ENCODE measurements at places on chromosomes 7 and 10. TPM values are rescaled to one million over a fixed set of nuclear protein-coding genes. Genes with fewer than 3 reads are reported as not detected.

DNA sequence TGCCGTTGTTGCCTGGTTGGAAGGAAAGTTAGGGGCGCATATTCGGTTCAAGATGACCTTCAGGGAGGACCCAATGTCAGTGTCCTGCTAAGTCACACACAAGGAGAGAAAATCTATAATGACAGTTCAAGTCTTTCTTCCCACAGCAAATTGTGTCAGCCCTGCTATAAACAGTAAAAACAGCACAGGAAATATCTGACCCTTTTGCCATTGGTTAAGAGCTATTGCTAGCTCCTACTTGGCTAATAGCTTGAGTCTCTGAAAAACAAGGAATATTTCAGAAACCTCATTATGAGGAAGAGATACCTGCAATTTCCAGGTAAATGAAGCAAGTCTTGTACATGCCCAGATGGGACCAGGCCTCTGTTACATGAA is 175.6 kb downstream of the SKIDA1 start:
- no peak for DNase-seq

The CDK13 gene
- total RNA-seq: 48.5 TPM

The NKX6-2 gene
- total RNA-seq: not detected

DNA sequence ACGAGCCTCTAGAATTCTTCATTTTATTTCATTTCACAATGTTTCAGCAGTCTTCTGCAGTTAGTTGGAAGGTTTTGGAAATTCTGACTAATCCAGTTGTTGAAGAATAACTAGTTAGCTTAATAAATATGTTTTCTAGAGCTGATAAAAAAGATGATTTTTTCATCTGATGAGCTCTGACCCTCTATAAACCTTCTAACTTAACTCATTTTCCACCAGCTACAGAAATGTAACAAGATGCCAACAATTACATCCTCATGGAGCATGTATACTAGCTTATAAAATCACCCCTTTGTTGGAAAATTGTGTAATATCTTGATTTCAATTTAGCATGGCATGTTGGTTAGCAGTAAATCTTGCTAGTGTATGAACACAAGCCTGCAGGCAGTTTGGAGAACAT is 33.1 kb downstream of the KAT6B start:
- DNase-seq: no peak

The HTR7 gene
- 0.29 TPM for total RNA-seq

DNA sequence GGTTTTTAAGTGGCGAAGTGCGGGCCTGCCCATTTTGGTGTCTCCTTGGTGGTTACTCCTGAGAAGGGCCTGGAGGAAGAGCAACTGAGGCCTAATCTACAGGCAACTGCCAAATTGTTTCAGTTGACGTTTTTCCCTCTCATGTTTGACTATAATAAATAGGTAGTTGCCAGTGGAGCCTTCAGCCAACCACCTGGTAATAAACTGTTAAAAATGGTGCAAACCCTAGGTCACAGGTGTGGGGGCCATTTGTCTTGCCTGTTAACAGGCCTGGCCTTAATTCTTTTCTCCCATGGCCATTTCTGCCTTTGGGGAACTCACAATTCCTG is 3.7 kb downstream of the IKZF1 start:
- no peak for DNase-seq

DNA sequence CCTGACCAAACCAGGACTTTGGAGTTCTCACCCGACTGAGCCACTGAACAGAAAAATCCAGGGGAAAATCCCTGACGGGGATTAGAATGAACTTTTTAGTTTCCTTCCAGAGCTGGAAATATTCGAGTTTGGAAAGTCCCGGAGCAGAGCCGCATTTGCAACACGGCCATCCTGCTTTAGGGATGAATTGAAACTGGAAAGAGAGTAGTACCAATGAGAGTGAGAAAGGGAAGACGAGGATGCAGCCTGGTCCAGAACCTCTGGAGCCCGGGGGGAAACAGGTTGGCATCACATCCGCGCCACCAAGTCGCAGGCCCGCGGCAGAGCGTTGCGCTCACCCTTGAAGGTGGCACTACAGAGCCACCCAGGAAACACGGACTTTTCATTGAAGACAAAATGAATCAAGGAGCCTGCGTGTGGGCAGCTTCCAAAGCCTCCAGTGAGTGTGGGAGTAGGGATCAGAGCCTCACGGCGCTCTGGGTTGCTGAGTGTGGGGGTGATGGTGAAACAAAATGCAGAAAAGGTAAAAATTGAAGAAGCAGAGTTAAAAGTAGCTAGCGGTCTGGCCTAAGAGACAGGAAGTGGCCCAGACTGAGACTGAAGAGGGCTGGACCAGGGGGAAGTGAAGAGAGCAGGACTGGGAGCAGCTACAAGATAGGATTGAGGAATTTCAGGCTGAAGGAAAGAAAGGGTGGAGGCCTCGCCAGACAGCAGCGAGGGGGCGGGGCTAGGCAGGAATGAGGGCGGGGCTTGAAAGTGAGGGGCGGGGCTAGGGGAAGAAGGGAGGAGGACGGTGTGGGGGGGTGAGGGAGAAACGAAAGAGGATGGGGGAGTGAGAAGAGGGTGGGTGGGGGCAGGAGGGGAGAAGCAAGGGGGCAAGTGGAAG is 1.8 kb downstream of the SMURF1 start:
- DNase-seq: peak; percentile 75

- DNase-seq: no peak
Measured at GRCh38 chr10:120988751-120989150, 137.6 kb downstream of the WDR11 start.

DNA sequence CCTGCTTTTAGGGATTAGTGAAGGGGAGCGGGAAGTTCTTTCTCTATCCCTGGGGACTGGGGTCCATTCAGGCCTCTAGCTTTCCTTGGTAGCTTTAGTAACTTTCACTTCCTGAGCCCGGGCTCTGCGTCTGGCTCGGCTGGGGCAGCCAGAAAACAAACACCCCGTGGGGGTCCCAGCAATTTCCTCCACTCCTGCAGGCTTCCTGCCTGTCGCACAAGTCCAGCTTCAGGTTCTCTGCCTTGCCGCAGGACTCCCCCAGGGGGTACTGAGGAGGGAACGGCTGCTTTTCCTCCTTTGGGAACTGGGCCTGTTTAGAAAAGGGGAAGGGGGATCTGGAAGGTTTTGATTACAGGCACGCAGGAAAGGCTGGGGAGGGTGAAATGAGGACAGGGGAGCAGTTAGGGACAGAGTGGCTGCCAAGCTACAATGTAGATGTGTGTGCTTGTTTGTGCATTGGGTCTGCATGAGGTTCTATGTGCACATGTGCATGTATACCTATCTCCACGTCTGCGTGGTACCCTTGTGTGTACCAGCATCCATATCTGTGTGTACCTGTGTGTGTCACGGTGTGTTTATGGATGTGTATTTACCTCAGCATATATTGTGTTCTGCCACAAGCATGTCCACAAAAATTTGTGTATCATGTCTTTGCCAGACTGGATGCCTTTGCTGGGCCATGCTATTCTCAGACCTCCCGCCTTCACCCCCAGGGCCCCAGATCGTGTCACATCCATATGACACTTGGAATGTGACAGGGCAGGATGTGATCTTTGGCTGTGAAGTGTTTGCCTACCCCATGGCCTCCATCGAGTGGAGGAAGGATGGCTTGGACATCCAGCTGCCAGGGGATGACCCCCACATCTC is 2.0 kb downstream of the KAZALD1 start:
- no peak for DNase-seq

GRCh38 chr7:136964347-136964746 is 95.9 kb downstream of the CHRM2 start:
- DNase-seq: no peak

DNA sequence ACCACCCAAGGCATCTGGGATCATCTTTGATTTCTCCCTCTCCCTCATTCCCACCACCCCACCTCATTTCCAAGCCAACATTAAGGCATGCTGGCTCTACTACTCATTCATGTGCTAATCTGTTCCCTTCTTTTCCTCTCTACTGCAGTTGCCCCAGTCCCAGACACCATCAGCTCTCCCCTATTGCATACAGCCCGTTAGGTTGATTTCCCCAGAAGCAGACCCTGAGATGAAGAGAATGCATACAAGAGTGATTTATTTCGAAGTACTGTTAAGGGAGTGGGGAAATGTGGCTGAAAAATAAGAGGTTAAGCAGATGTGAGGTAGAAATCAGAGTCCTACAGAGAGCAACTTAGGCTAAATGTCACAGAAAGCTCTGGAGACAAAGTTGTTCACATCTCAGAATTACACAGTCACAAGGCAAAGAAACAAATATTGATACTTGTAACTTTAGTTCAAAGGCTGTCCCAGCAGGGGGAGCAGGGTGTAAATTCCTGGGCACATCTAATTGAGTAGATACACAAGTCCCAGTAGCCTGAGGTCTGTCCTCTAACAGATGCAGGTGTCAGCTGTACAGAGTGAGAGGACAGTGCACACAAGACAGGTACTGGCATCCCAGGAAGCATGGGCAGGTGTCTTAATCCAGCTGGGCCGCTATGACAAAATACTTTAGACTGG is 20.9 kb downstream of the AKR1D1 start:
- no peak for DNase-seq
